ENCODE measurements at places on chromosomes 1 and 21.

DNA sequence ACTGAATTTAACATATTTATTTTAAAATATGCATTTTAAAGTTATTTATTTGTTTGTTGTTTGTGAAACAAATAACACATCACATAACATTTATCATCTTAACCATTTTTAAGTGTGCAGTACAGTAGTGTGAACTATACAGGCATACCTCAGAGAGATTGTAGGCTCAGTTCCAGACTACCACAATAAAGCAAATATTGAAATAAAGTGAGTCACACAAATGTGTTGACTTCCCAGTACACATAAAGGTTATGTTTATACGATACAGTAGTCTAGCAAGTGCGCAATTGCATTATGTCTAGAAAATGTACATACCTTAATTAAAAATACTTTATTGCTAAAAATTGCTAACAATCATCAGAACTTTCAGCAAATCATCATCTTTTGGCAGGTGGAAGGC lies 739.4 kb upstream of the ADGRL4 start:
- no peak for DNase-seq

- no peak for DNase-seq
Observed at GRCh38 chr1:211928993-211929637, 98.6 kb upstream of the LPGAT1 start.

GRCh38 chr21:34074283-34075090 lies 1.1 kb downstream of the MRPS6 start:
- no peak for DNase-seq

DNA sequence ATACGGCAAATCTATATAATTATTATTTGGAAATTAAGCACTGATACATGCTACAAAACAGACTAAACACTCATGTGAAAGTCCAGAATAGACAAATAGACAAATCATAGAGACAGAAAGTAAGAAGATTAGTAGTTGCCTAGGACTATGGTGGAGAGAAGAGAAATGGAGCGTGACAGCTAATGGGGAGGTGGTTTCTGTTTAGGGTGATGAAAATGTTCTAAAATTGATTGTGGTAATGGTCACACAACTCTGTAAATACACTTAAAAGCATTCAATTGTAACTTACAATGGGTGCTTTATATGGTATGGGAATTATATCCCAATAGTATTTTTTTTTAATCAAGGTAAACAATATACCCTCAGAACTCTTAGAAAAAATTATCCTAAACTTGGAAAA lies 20.4 kb upstream of the ITLN2 start:
- no peak for DNase-seq

DNA sequence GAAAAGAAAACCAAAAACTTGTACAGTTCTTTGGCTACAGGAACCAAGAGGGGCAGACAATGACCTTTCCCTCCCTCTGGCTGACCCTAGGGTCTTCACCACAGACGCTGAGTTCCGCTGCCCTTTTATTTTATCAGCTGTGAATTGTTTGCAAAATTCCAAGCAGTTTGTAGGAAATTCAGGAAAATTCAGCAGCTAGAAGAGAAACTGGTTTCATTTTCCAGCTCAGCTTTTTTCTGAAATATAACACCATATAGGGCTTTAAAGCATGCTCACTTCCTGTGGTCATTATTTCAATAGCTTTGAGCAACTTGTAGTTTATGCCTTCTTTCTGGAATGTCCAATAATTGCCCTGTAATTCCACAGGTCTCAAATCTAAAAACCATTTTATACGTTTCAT lies 5.5 kb upstream of the PIK3R3 start:
- DNase-seq = no peak

GRCh38 chr1:229572286-229572685 lies 13.8 kb upstream of the ABCB10 start:
- DNase-seq = no peak

GRCh38 chr1:58833166-58833565 lies 49.3 kb upstream of the JUN start:
- no peak for DNase-seq

DNA sequence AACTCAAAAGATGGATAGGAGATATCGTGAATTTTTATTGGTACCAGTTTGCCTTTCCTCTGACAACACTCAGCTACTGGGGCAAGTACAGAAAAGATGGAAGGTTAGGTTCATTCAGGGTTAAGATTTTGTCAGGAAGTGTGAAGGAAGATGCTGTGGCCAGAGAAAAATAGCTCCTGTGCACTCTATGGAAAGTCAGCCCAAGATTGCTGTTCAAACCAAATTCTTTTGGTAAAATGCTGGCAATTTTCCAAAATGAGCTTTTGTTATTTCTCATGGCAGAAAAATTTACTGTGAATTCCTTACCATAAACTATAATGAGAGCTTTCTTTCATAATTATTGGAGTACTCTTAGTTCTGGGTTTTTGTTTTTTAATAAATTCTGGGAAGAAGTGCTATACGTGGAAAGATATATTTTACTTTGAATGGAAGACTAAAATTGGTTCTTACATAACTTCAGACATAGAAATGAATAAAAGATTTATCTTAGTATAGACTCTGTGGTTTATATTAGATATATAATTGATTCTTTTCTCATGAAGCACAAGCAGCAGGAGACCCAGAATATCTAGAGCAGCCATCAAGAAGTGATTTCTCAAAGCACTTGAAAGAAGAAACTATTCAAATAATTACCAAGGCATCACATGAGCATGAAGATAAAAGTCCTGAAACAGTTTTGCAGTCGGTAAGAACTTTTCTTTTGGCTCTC lies 112.2 kb downstream of the USP25 start:
- DNase-seq = no peak

DNA sequence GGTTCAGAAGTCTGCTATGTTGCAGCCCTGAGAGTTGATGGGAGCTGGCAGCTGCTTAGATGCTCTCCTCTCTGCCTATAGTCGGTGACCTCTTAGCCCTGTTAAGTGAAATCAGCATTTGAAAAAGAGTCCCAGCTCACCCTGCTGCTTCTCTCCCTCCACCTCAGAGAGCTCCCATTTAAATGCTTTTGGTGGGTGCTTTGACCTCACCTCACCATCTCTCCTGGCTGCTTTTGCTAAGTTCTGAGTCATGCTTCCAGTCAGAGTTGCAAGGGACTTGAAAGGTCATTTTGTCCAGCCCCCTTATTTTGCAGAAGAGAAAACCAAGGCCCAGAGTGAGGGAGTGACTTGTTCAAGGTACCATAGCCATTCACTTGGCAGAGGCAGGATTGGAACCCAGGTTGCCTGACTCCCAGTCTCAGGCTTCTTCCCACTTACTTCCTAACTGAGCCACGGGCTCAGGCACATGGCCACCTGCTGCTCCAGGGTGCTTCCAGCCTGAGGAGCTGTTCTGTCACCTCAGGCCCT lies 3.3 kb downstream of the MAPKAPK2 start:
- DNase-seq = no peak

DNA sequence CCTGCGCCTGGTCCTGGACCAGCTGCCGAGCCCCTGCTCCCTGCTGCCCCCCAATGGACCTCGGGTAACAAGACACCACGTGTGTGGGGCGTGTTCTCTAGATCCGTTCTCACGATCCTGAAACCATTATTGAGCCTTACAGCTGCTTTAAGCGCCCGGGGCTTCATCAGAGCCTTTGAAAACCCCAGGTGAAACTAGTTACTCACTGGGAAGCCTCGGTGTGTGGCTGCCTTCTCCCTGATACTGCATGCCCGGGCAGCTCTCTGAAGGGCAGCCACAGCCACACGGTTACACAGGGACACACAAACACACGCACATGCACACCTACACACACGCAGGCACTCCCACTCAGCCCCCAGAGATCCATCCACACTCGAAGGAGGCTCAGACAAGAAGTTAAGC lies 5.3 kb downstream of the HES2 start:
- DNase-seq = peak; percentile 34

GRCh38 chr21:43957611-43958362 lies 54.3 kb upstream of the TRAPPC10 start:
- no peak for DNase-seq

DNA sequence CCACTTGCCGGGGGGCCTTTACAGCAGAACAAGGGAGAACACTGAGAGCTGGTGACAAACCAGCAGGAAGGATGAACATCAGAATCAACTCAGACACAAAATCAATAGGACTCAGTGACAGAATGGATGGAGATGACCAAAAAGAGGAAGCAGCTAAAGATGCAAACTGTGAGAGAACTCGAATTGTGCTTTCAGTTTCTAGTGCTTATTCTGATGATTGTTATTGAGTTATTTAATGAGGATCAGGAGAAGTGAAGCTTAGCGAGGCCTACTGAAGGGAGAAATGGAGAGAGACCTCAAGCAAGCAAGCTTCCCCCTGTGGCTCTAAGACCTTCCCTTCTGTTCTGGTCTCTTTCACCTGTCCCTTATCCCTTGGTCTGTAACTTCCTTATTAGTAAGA lies 30.3 kb upstream of the TMEM125 start:
- DNase-seq = no peak

- peak; percentile 51 for DNase-seq
Observed at GRCh38 chr1:12124693-12125421, 41.9 kb upstream of the TNFRSF1B start.

DNA sequence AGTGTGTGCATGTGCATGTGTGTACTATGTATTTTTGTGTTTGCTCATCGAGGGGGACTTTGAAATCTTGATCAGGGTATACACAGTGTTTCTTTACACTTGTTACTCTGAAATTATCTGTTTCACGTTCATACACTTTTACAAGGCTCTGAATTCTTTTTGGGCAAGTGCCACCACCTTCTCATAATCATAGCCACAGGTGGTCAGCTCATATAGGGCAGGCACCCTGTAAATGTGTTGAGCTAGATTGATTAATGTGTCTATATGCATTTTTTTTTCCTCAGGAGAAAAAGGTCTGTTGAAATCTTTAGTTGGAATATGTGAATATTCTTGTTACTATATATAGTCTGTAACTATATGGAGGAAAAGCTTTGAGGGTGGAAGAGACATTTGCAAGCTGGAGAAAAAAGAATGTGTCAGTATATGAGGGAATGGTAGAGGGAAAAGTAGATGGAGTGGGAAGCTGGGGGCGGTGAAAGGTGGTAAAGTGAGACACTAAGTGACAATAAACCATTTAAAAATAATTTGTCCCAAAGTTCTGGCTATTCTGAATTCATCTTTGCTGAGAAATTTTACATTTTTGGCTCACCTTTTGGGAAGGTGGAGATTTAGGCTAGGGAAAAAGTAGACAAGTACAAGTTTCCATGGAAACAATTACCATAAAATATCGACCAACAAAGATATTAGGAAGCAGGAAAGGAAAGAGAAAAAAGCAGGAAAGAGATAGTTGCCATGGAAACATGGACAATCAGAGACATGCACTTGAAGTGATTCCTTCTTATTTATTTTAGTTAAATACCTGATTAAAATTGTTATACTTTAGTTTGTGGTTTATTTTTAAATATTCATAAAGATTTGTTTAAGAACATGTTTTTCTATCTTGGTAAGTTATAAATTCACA lies 277.5 kb downstream of the PDE4B start:
- no peak for DNase-seq

- DNase-seq = no peak
Observed at GRCh38 chr21:42316891-42317290, 1.7 kb upstream of the TFF3 start.

GRCh38 chr21:45870851-45871615 lies 110.5 kb upstream of the COL6A1 start:
- no peak for DNase-seq

DNA sequence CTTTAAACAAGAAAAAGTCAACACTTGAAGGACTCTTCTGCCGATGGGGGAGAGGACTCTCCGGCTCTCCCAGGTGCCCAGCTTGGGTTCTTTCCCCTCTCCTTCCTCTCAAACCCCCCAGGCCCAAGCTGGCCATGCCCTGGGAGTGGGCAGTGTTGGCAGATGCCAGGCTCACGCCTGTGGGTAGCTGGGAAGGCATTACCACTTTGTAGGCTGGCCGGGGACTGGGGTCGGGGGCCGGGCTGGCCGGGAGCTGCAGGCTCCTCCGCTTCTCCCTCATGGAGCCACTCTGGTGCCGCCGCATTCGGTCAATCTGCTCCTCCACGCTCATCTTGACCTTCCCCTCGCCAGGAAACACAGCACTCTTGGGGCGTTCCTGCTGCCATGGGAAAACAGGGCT lies 16.4 kb upstream of the GOLT1A start:
- DNase-seq = no peak

DNA sequence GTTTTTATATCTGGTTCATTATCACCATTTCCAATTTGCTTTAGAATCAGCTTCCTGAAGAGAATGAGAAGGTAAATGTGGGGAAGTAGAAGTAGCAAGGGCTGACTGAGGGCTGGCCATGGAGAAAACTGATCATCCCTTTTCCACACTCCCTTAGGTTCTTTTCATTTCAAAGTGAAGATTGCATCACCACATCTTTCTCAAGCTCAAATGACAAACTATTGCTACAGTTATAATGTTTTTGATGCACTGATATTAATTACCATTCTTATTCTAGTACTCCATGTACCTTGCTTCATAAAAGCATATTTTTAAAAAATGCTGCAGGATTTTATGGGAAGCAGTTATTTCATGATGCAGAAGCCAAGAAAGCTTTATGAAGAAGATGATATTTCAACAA lies 7.9 kb upstream of the AK5 start:
- DNase-seq = no peak

DNA sequence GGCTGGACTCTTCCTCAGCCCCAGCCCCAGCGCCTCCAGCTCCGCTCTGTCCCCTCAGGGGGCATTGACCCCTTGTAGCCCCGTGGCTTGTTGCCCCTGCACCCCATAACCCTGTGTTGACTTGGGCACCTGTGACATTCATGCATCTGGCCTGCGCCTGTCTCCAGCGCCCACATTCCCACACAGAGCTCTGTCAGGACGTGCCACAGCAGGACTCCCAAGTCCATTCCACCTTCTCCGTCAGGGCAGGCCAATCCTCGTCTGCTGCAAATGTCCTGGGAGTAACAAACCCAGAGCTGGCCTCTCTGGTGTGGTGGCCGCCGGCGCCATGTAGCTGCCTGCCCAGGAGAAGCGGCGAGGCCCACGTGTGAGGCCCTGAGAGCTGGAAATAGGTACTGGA lies 60.6 kb downstream of the AGPAT3 start:
- no peak for DNase-seq

DNA sequence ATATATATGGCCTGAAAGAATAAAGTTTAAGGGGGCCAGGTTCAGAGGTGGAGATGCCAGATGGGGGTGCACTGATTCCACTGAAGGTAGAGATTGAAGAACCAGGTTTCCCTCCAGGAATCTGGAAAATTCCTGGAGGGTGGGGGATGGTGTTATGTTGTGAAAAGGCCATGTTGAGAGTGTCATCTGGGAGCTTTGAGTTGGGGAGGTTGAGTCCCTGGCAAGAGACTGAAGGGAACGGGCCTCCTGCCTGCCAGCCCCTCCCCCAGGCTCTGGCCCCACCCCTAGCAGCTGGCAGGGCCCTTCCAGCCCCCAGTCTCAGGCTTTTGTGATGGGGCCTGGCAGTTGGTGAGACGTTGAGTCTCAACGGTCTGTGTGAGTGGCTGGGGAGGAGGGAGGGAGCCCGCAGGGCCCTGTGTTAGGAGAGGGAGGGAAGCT lies 4.1 kb downstream of the PTPRU start:
- no peak for DNase-seq

- no peak for DNase-seq
Observed at GRCh38 chr1:20093303-20093702, 23.3 kb downstream of the PLA2G5 start.
